GM12878 (cell line): ENCODE measurements at places on chromosomes 1 and 21. TPM values are rescaled to one million over a fixed set of nuclear protein-coding genes. Genes with fewer than 3 reads are reported as not detected.

Gene TEDDM1
- not detected in 2 replicates for total RNA-seq

Gene NR1I3
- total RNA-seq = not detected in 2 replicates

Gene L1TD1
- 0.24 and 0.31 TPM in 2 replicates for total RNA-seq

Gene PERM1
- not detected in 2 replicates for total RNA-seq

- H3K27ac ChIP-seq = no peak overlapping the region
- no peak for DNase-seq
- no peaks in the 10 kb centered on the region for H3K36me3 ChIP-seq
- no peak overlapping the region for H3K4me3 ChIP-seq
Observed at GRCh38 chr1:39150779-39151178, 53.7 kb upstream of the MACF1 start.

GRCh38 chr1:41901551-41901950, 17.2 kb downstream of the HIVEP3 start:
- H3K27me3 ChIP-seq = no peaks in the 10 kb centered on the region
- no peak for DNase-seq
- no peaks in the 10 kb centered on the region for H3K36me3 ChIP-seq
- H3K27ac ChIP-seq = no peak overlapping the region

GRCh38 chr21:42937960-42938605, 12.7 kb upstream of the ERVH48-1 start:
- no peak for DNase-seq
- no peak overlapping the region for H3K4me3 ChIP-seq
- H3K4me1 ChIP-seq = peaks cover 11% of the 10 kb centered on the region
- H3K36me3 ChIP-seq = no peaks in the 10 kb centered on the region
- H3K27me3 ChIP-seq = no peaks in the 10 kb centered on the region

- no peak for DNase-seq
- H3K27ac ChIP-seq = no peak overlapping the region
- H3K4me1 ChIP-seq = no peaks in the 10 kb centered on the region
- H3K4me3 ChIP-seq = peak overlapping the region; percentile 76; the same call in 1 of the 2 replicates
- H3K36me3 ChIP-seq = no peaks in the 10 kb centered on the region
Observed at GRCh38 chr1:2049225-2049717, 940 bp upstream of the PRKCZ start.
